NCI-H2029 (cell line): ENCODE measurements at places on chromosomes 12 and 14.

GRCh38 chr14:28751467-28752058, 15.0 kb upstream of the FOXG1 start:
- peak; percentile 43 for DNase-seq

DNA sequence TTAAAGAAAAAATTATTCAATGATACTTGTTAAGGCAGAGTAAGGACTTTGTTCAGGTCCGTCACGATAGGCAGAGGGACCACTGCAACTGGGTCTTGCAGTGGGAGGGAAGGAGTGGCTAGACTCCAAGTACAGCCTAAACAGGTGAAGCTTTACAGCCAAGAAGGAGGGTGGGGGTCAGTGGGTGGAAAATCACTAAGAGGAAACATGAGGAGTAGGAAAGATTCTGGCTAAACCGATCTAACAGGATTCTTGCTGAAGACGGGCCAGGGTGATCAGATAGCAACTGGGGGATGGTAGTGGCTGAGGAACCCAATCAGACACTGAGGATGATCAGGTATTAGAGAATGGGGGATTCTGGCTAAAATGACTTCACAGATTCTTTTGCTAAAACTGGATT, 100.2 kb downstream of the TTC7B start:
- no peak for DNase-seq

DNA sequence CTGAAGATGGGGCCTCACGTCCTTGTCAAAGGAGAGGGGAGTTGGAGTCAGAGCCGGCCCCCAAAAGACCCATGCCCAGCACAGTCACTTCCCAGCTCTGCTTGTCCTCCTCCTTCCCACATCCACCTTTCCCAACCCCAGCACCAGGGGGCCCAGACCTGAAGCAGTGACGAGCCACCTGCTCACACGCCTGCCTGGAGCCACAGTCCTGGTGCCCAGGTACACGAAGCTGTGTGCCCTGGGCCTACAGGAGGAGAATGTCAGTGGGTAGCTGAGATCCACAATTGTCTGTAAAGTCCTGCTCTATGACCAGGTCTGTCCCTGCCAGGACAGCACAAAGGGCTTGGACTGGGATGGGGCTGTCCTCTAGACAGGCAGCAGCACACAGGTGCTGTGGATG, 126.8 kb upstream of the PZP start:
- no peak for DNase-seq

- peak; percentile 1 for DNase-seq
Observed at GRCh38 chr12:78696267-78696666, 168.3 kb upstream of the SYT1 start.

- DNase-seq, result no peak
Observed at GRCh38 chr14:63547798-63548335, 4.7 kb upstream of the PPP2R5E start.

- no peak for DNase-seq
Observed at GRCh38 chr14:24159777-24160498, 1.1 kb upstream of the IRF9 start.

- no peak for DNase-seq
Observed at GRCh38 chr14:66137081-66137480, 349.1 kb upstream of the CCDC196 start.

DNA sequence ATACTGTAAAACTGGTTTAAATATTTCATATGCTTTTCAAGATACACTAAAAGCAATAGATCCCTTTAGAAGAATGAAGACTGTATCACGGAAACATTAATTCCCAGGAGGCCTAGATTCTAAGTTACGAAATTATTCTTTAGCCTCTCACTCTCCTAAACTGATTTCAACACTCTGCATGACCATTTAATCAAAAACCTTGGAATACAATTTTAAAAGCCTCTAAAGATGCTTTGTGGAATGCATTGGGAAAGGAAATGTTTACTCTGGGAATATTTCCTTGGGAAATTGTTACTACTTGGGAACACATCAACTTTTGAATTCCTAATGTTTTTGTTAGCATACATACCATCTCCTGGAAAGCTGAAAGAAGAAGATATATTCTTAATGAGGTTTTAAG, 255.7 kb upstream of the FAR2 start:
- no peak for DNase-seq

GRCh38 chr12:117031843-117032592, 67.2 kb downstream of the TESC start:
- DNase-seq, result no peak
